ENCODE measurements at places on chromosomes 2 and 18.

DNA sequence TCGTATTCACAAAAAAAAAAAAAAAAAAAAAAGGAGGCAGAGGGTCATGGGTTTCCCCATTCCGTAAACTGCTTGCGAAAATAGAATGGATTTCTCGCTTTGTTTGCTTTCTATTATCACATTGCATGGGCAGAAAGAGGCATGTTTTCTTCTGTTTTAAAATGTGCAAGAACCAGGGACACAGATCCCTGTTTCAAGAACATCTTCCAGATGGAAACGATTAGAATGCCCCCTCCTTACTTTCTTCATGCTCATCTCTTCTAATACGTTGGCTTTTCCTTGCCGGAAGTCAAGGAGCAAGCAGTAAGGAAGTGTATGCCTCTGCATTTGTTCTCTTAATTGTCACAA is 51.0 kb upstream of the ZNF516 start:
- DNase-seq: no peak

DNA sequence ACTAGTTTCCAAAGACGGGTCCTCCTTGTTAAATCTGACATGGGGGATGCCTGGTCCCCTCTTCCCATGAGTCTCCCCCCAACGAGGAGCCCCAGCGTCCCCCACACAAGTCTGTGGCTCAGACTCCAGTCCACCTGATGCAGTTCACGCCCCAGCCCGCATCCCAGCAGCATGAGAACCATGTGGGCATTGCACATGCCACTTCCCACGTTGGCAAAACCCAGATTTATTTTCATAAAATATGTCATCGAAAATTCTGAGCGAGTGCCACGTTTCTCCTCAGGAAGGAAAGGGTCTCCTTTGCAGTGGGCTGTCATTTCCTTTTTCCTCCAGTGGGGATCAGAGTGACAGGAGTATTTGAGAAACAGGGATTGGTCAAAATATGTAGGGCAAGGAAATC is 45.7 kb upstream of the TPO start:
- no peak for DNase-seq

- no peak for DNase-seq
These were observed 84.3 kb upstream of the CRIM1 start for GRCh38 chr2:36271266-36271665.

GRCh38 chr2:218648088-218648786 is 11.2 kb downstream of the ZNF142 start:
- peak; percentile 23 for DNase-seq

DNA sequence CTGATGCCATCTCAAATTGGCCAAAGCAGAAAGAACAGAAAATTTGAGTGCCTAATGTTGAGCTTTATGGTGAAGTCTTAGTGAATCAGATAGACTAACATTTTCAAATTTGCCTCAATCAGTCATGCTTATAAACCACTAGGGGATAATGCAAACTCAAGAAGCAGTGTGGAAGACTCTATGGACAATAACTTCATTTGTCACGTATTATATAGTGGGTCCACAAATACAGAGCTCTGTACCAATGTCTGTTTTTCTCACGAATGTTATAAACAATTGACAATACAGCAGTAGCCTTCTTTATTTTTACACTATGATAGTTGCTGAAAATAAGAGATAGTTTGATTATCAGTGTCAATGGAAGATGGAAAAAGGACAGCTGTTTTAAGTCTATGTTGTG is 190.8 kb upstream of the SLC8A1 start:
- DNase-seq: no peak

- DNase-seq: no peak
These were observed 34.1 kb downstream of the CDC42EP3 start for GRCh38 chr2:37637190-37637860.

- no peak for DNase-seq
These were observed 81.4 kb downstream of the OTX1 start for GRCh38 chr2:63132020-63132419.

- DNase-seq: no peak
These were observed 110.2 kb upstream of the KIF5C start for GRCh38 chr2:148764815-148765214.

DNA sequence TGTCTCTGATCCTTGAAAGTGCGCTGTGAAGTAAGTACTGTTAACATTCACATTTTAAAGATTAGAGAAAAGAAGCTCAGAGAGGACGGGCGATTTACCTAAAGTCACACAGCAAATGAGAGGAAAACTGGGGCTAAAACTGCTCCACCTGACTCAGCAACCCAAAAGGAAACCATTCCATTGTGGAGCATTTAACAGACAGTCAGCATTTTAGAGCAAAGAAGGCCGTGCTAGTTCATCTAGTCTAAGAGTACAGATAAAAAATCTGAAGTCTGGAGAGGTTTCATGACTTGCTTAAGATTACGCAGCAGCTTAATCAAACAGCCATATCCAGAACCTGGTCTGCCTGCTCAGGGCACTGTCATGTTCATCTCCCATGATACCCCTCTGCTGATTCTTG is 19.9 kb upstream of the KCNF1 start:
- no peak for DNase-seq

DNA sequence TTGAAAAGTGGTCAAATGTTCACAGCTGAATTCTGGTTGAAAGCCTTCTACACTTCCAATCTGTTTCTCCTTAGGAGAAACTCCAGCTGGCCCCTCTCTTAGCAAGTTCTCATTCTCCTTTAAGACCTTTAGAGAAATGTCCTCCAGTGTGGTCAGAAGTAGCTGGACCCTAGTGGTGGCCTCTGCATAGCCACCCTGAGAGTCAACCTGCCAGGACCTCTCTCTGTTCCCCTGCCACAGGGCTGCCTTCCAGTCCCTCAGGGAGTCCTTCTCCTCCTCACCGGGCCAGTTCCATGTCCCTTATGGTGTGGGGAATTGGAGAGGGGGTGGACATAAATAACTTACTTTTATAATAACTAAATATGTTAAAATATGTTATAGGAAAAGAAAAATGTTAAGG is 200.9 kb upstream of the PKDCC start:
- DNase-seq: no peak

GRCh38 chr2:217489145-217489960 is 513.4 kb downstream of the TNS1 start:
- DNase-seq: no peak

- DNase-seq: no peak
These were observed 236.4 kb downstream of the PIEZO2 start for GRCh38 chr18:10912790-10913545.

- no peak for DNase-seq
These were observed 107.2 kb upstream of the UGP2 start for GRCh38 chr2:63734510-63734909.

- no peak for DNase-seq
These were observed 315.8 kb downstream of the GULP1 start for GRCh38 chr2:188607501-188607900.

DNA sequence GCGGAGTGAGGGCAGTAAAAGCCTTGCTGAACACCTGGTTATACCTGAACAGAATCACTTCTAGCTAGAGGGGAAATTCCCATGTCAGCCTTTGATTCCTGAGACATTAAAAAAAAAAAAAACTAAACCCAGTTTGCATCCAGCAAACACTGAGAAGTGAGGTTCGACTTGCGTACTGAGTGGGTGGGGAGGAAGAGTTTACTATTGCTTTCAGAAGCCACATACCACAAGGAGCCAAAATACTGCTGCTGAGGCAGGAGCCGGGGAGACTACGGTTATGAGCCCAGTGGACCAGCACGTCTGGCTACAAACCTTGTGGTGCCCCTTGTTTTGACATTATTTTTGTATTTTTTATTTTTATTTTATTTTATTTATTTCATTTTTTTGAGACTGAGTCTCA is 2.7 kb downstream of the COLEC11 start:
- DNase-seq: no peak

- DNase-seq: peak; percentile 81
These were observed 40.1 kb downstream of the SLC4A1AP start for GRCh38 chr2:27703638-27704341.

- no peak for DNase-seq
These were observed 2.9 kb upstream of the EN1 start for GRCh38 chr2:118850168-118850900.

DNA sequence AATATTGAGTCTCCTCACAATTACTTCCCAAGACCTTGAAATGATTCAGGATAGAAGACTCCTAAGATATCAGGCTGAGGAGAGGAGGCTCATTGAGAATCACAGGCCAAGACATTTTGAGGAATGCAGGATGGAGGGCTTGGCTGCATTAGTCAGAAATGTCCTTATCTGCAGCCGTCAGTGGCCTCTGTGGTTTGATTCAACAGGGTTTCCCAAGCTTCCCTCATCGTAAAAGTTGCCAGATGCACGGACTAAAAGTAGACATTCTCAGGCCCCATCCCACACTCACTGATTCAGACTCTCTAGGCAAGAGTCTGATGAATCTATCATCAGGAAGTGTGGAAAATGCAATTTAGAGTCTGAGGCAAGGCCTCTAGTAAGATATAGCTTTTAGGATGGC is 34.0 kb upstream of the TMEM178A start:
- DNase-seq: no peak

- no peak for DNase-seq
These were observed 38.3 kb upstream of the RMDN2 start for GRCh38 chr2:37886745-37887144.

DNA sequence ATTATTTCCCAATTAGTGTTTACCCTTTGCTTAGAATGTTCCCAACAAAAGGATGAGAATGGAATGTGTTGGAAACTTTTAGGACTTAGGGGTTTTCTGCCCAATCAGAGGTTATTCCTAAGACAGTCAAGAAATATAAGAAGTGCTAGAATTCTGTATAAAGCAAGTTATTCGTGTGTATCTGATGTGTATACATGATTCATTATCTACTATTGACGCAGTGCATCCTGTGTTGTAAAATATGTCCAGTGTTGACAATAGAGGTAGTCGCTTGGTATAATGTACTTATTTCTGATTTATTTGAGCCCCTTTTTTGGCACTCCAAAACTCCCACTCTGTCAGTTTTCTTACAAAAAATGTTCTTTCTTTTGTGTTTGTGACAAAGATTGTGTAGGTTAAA is 881 bp downstream of the PIKFYVE start:
- no peak for DNase-seq

- no peak for DNase-seq
These were observed 62.5 kb downstream of the RPRM start for GRCh38 chr2:153416071-153416470.

DNA sequence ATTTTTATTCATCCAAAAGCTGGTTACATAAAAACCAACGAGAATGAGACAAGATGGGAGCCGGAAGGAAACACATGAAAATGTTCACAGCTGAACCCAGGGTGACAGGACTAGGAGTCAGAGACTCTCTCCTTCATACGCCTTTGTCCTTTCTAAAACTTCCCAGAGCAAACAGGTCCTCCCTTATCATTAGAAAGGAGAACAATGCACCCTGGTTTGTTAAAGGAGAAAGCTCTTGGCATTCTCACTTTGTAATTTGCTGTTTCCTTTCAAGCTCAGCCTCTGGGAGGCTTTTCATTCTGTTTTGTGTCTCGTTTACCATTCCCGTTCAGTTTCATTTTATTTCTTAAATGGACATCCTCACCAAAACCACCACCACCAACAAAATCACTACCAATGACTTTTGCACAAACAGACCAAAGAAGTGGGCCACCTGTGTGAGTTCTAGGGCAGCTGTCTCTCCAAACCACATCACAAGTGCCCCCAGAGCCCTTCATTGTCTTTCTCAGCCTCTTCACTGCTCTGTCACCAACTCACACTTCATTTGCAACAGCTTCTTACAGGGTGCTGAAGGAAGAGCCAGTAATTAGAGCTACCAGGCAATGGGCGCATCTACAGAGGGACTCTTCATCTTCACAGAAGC is 105.3 kb downstream of the HDAC4 start:
- DNase-seq: no peak

DNA sequence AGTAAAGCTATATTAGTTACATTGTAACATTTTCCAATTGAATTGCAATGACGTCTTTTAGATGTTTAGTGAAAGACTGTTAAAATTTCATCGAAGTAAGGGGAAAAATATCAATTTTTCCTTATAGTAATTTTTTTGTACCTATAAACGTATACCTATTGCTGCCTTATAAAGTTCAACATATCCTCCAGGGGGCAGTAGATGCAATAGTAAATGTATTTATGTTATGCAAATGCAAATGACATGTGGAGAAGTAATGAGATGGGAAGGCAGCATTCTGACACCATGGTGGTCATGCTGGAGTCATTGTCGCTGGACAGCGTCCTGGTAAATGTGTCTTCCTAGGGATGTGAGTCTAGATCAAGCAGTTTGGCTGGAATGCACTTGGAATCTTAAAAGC is 38.7 kb downstream of the MSTN start:
- DNase-seq: no peak

All from activated T-cell treated with anti-CD3 and anti-CD28 coated beads for 24 hours (primary cell).